ENCODE measurements at places on chromosomes 3 and 15. TPM values are rescaled to one million over a fixed set of nuclear protein-coding genes. Genes with fewer than 3 reads are reported as not detected.

DNA sequence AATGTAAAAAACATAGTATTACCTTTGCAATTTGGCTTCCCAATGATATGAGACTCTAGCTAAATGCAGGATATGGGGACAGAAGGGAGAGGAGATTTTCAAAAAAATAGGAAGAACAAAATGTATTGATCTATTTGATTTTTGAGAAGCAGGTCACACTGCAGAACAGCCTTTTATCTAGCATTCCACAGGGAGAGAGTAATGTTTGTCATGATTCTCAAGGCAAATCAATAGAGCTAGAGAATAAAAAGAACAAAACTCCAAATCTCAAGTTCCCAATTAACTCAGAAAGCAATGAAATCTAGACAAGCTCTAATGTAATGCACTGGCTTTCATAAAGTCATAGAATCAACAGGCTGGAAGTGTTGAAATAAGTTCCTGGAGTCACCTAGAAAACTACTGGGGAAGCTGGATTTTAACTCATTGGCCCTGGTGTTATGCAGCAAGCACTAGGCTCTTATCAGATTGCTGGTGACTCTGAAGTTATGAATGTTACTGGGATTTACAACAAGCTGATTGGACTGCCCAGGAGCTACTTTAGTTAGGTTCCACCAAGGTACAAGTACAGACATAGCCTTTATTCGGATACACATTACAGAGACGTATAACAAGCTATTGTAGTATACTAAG, 442.8 kb downstream of the FGF12 start:
- no peak for DNase-seq

DNA sequence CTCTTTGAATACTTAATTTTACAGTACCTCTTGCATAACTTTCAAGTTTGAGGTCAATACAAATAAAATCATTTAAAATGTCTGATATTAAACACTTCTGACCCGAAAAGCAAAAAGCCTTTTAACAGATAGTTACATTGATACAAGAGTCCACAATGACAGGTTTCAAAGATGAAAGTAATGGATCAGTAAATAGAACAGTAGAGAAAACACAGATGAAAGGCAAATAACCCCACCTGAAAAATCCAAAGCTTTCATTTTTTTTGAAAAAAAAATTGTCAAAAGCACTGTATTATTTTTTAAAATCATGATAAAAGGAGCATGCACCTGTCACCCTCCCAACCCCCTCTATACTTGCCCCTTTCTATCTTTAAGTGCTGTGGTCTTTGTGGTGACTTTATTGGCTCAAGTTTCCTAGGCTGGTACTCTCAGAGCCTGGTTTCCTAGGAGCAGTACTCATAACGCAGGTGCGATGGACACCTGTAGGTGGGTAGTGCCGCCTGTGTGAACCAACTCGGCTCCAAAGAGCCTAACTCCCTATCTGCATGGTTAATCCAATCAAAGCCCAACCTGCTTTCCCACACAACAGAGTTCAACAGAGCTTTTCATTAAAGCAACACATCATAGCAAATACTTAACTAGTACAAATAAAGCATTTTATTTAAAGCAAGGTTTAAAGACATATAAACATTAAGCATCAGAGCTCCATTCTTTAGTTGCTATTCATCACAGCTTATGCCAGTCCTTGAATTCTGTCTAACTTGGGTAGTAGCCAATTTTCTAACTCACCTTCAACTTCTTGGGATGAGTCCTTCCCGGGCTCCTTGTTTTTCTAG, 32.2 kb downstream of the LIPC start:
- no peak for DNase-seq

DNA sequence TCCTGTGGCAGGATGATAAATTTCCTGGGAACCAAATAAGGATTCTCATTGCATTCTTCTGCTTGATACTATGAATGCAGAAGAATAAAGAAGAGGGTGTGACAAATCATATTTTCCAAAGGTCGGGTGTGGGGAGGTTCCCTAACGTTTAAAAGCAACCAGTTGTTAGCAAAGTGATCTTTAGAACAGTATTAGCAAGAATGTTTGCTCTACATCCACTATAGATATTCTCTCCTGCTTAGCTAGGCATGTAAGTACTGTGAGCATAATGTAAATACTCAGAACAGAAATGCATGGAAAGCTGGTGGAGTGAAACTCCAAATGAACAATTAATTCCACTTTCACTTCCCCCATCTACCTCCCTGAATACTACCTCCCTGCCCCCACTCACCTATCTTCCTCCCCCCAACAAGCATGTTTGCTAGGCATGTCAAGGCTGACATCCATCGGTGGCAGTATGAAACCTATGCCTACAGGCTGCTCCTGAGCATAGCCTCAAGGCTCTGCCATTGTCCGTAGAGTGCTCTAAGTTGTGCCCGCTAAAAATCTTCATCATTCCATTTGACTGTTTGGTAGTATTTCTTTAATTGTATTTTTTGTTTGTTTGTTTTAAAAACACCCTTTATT, 329.7 kb downstream of the TIGIT start:
- DNase-seq: no peak

DNA sequence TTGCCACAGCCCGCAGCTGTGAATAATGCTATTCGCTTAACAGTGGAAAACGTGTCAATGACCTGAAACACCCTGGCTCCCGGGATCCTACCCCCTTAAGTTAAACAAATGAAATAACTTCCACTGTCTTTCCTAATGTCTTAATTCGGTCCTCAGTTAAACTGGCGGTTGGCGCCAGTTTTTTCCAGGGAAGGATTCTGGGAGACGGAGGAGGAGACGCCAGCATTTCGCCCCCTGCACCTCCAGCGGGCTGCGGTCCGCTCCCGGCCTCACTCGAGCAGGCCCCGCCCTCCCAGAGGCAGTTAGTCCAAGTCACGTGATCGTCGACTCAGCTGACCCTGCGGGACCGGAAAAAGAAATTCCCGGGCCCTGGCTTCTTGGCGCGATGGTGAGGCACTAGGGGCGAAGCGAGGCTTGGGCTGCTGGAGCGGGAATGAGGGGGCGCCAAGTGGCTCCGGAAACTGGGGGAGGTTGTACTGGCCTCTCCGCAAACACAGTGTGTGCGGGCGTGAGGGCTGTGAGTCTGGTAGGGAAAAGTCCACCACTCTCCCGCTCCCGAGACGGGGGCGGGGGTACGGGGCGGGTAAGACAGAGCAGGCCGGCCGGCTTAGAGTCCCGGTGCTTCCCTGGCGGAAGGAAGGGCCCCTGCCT, at the start of gene COMMD4:
TSS of gene COMMD4 (plus strand) at position 359 of the 651 bp plus-strand sequence. CDS start at position 386, 27 bp downstream.
- DNase-seq: peak; percentile 96

GRCh38 chr3:185306847-185307246, 53.0 kb upstream of the EHHADH start:
- no peak for DNase-seq

DNA sequence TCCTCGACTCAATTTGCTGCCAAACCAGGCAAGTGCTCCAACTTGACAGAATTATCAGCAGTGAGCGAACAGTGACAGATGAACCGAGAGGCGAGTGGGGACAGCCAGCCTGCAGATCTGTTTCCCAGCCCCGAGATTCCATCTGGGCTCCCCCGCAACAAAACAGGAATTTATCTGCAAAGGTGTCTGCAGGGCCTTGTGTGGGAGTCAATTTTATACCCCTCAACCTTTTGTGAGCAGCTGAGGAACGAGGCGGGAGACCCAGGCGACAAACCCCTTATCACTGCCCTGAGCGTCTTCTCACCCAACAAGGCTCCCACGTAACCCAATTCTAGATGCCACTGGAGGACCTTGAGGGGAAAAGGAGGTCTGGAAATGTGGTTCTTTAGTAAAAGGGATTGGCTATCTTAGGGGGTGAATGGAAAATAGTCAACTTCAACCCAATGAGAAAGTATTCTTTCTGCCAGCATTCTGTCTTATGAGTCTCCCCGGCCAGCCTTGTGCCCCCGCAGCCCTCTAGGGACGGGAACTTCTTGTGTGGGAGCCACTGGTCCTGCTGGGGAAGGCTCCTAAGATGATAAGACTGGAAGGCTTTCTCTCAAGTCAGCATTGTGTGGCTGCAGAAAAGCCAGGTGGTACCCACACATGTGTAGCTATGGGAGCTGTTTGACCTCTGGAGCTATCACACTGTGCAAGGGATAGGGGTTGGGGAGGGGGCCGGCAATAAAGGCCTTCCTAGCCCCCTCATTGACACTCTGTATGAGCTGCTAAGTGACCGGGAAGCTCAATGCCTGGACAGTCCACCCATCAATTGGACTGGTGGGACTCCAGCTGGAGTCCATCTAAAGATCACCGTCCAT, 527.9 kb downstream of the SHQ1 start:
- no peak for DNase-seq

- no peak for DNase-seq
Observed at GRCh38 chr15:38638126-38638525, 73.5 kb upstream of the RASGRP1 start.

GRCh38 chr3:50296721-50297383, 2.4 kb downstream of the HYAL3 start:
- DNase-seq: peak; percentile 49

DNA sequence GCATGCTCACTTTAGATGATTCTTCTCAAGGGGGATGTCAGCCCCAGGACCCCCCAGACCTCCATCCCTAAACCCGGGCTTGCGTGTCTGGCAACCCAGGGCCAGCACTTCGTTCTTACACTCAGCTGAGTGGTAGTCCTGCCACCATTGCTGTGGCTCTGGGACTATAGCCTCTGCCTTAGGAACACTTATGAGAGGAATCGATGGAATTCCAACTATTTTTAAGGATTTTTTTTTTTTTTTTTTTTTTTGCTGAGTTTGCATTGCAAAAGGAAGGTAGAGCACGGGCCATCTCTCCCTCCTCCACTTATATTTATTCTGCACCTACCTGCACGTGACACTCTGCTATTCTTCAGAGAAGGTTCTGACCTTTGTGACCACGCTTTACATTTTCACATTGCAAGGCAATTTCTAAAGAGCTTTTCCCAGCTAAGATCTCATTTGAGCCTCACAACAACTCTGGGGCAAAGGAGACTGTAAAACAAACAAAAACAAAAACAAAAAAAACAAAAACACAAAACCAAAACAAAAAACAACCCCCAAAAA, 113.9 kb downstream of the LPP start:
- no peak for DNase-seq

DNA sequence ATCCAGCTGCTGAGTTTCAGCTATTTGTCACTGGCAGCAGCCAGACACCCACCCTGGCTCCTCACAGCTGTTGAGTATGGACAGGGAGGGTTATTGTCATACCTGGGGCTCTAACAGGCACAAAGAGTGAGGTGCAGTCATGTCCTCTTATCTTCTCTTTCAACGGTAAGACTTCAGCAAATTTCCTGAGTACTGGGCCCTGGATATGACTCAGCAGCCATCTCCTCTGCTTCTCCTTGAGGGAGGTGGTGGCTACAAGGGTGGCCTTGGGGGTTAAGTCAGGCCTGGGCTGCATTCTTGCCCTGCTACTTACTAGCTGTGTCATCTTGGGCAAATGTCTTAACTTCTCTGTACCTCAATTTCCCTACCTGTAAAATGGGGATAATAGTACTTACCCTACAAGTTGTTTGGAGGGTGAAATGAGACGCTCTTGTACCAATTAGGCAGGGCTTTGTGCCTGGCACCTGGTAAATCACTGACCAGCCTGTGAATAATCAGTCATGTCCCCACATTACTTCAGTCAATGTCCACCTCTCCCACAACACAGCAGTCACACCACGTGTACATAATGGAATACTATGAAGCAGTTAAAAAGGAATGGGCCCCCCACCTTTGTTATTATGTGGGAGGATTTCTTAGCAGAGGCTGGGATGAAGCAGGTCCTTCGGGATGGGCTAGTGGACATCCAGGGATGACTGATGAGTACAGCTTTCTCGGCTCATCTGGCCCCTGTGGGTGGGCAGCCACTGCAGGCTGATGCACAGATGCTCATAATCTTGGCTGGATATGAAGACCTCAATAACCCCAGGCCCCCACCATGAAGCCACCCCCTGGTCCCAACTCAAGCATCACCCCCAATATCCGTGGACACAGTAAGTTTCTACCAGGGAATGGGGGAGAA, 528.8 kb downstream of the SHQ1 start:
- no peak for DNase-seq

GRCh38 chr3:100609305-100609704, at the start of gene ADGRG7:
TSS of gene ADGRG7 (plus strand) at chr3:100609601. CDS start at chr3:100609857, 256 bp downstream.
- no peak for DNase-seq

GRCh38 chr15:35756623-35757022, 210.7 kb upstream of the DPH6 start:
- no peak for DNase-seq

- peak; percentile 37 for DNase-seq
Observed at GRCh38 chr3:53819163-53819868, 26.9 kb downstream of the CHDH start.

DNA sequence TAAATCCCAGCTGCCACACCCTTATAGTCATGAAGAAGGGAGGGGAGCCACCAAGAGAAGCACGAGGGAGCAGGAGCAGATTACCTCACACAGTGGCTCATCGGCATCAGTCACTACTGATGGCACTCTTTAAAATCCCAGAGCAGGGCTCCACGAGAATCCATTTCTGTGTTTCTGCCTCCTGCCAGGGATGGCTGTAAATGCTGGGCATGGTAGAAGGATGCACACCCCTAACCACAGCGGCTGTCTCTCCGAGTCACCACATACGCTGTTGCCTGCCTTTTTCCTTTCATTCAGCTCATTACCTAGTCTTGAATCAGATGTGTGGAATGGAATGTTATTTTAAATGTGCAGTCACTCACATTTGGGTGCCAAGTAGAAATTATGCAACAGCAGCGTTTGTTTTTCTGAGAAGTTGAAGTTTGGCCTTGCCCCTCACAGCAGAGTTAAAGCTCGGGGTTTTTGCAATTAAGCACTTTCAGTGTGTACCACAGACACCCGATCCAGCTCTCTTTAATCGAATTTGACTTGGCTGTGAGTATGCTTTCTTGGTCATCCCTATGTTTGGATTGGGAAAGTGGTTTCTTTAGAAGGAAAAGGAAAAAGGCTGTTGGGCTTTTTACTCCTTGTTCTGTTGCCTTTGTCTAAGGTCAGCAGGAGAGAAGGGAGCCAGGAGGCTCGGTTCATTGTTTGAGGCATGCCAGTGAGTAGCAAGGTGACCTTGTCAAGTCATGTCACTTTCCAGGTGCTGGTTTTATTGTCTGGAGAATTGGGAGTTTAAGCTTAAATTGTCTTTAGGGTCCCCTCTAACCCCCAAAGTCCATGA, 284.2 kb upstream of the TPM1 start:
- DNase-seq: peak; percentile 56

DNA sequence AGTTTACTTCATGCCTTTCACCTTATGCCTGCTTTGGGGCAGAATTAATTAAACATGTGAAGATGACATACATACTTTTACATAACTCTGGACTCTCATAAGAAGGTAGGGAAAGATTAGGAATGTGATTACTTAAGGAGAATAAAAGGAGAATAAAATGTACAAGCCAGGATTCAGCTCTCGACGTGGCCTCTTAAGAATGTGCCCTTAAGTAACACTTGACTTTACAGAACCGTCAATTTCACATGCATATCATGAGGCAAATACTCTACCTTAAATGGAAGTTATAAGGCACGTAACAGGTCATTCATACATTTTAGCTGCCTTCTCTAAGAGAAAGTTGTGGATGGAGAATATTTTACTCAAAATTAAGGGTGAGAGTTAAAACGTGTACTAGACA, 263.7 kb upstream of the LMCD1 start:
- DNase-seq: no peak

GRCh38 chr15:40471105-40471807, 472 bp downstream of the CHST14 start:
- DNase-seq: peak; percentile 50

Gene THPO
- 8.5 TPM for total RNA-seq

Gene VPS39
- total RNA-seq: 21.4 TPM

Gene ALDH1A3
- total RNA-seq: 4.0 TPM

Gene TM6SF1
- total RNA-seq: 0.81 TPM

Gene CGNL1
- 42.9 TPM for total RNA-seq

Gene GPR27
- total RNA-seq: 0.10 TPM

Gene UQCRC1
- total RNA-seq: 232 TPM

Gene C3orf20
- total RNA-seq: 0.13 TPM

Gene CNTN4
- total RNA-seq: 3.3 TPM

Gene CPLX3
- total RNA-seq: not detected

Gene MOBP
- not detected for total RNA-seq

All from left lobe of liver (tissue), 2 donors.